Esophagus (tissue), 2 donors: ENCODE measurements at places on chromosomes 12 and 14. TPM values are rescaled to one million over a fixed set of nuclear protein-coding genes. Genes with fewer than 3 reads are reported as not detected.

Gene LRP1
- polyA plus RNA-seq = 29.6 TPM

Gene TDRD9
- polyA plus RNA-seq = 0.39 TPM

Gene TAS2R50
- polyA plus RNA-seq = not detected

Gene TCL1B
- not detected for polyA plus RNA-seq

Gene TRHDE
- 0.04 TPM for polyA plus RNA-seq

Gene LYZ
- 28.7 TPM for polyA plus RNA-seq

Gene GALNT9
- polyA plus RNA-seq = not detected

Gene PCED1B
- 1.6 TPM for polyA plus RNA-seq

Gene RDH12
- polyA plus RNA-seq = 31.2 TPM

Gene SYNE3
- polyA plus RNA-seq = 0.73 TPM

Gene CFAP251
- 0.33 TPM for polyA plus RNA-seq

Gene ALDH1L2
- polyA plus RNA-seq = 0.35 TPM

Gene SRRM4
- polyA plus RNA-seq = under 0.01 TPM

Gene TMEM119
- 0.63 TPM for polyA plus RNA-seq

Gene CLEC12A
- polyA plus RNA-seq = 0.32 TPM

Gene MDGA2
- polyA plus RNA-seq = not detected

Gene SDSL
- polyA plus RNA-seq = 1.3 TPM

Gene CLEC14A
- polyA plus RNA-seq = 3.0 TPM

Gene UNC119B
- polyA plus RNA-seq = 9.1 TPM

Gene GTF2A1
- 6.2 TPM for polyA plus RNA-seq

Gene BIN2
- 2.4 TPM for polyA plus RNA-seq

Gene NAA30
- polyA plus RNA-seq = 2.4 TPM

Gene IGF1
- polyA plus RNA-seq = 0.90 TPM

Gene SIRT4
- polyA plus RNA-seq = 0.55 TPM

Gene CIDEB
- polyA plus RNA-seq = 24.3 TPM

Gene CD163L1
- 0.39 TPM for polyA plus RNA-seq

Gene GDF3
- 0.02 TPM for polyA plus RNA-seq

Gene ACSS3
- polyA plus RNA-seq = 0.31 TPM

Gene FAM181A
- not detected for polyA plus RNA-seq

Gene MRPS35
- polyA plus RNA-seq = 17.8 TPM

Gene NANOG
- polyA plus RNA-seq = under 0.01 TPM

Gene OASL
- polyA plus RNA-seq = 1.9 TPM

Gene PRORP
- 18.2 TPM for polyA plus RNA-seq

Gene RNF41
- 17.5 TPM for polyA plus RNA-seq

Gene SELPLG
- 2.0 TPM for polyA plus RNA-seq

Gene HOXC9
- polyA plus RNA-seq = 0.51 TPM

Gene CCDC85C
- 30.1 TPM for polyA plus RNA-seq

Gene LGALS3
- polyA plus RNA-seq = 630 TPM

Gene NPFF
- not detected for polyA plus RNA-seq

Gene ADAM21
- 0.01 TPM for polyA plus RNA-seq

Gene SLCO1C1
- 0.12 TPM for polyA plus RNA-seq

Gene B4GALNT3
- 8.1 TPM for polyA plus RNA-seq

Gene FZD10
- polyA plus RNA-seq = 7.2 TPM

Gene SERPINA10
- not detected for polyA plus RNA-seq

Gene CLSTN3
- 12.0 TPM for polyA plus RNA-seq

Gene KRT86
- polyA plus RNA-seq = 0.04 TPM

Gene IQSEC3
- polyA plus RNA-seq = 0.14 TPM

Gene EID3
- 1.0 TPM for polyA plus RNA-seq

Gene EMP1
- 1,597 TPM for polyA plus RNA-seq
